ENCODE measurements at places on chromosomes 11 and 22.

DNA sequence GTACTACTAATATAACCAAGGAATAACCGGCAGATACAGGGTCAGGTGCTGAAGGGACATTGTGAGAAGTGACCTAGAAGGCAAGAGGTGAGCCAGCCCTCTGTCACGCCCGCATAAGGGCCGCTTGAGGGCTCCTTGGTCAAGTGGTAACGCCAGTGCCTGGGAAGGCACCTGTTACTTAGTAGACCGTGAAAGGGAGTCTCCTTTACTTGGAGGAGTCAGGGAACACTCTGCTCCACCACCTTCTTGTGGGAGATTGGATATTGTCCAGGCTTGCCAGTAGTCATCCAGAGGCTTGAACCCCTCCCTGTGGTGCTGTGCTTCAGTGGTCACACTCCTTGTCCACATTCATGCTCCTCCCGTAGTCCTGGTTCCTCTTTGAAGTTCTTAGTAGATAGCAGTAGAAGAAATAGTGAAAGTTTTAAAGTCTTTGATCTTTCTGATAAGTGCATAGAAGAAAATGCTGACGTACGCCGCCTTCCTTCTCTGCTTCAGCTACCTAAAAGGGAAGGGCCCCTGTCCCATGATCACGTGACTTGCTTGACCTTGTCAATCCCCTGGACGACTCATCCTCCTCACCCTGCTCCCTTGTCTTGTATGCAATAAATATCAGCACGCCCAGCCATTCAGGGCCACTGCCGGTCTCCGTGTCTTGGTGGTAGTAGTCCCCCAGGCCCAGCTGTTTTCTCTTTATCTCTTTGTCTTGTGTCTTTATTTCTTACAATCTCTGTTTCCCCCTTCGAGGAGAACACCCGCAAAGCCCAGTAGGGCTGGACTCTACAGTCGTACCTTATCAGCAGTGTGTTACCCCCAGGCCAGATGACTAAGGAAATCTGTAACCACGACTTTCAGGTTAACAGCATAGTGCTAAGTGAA lies 6.1 kb downstream of the NUP50 start:
- DNase-seq = no peak

DNA sequence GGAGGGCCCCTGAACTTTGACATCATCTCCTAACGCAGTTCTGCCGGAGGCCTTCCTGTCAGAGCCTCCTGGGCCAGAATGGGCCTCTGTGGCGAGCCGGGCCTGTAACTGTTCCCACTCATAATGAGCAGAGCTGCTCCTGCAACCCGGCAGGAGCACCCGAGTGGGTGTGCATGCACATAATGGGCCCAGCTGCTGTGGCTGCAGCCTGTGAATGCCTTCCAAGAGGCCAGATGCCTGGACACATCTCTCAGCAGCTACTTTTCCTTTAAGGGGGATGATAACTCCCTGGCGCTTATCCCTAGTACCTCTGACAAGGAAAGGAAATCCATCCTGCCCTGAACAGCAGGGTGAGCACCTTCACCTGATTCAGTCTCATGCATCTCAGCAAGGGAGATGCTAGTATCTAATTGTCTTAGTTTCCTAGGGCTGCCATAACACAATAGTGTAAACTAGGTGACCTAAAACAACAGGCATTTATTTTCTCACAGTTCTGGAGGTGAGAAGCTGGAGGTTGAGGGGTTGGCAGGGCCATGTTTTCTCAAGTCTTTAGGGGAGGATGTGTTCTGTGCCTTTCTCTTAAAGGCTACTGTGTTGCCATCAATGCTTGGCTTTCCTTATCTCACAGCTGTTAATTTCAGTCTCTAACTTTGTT lies 120.5 kb downstream of the TEAD1 start:
- DNase-seq = no peak

DNA sequence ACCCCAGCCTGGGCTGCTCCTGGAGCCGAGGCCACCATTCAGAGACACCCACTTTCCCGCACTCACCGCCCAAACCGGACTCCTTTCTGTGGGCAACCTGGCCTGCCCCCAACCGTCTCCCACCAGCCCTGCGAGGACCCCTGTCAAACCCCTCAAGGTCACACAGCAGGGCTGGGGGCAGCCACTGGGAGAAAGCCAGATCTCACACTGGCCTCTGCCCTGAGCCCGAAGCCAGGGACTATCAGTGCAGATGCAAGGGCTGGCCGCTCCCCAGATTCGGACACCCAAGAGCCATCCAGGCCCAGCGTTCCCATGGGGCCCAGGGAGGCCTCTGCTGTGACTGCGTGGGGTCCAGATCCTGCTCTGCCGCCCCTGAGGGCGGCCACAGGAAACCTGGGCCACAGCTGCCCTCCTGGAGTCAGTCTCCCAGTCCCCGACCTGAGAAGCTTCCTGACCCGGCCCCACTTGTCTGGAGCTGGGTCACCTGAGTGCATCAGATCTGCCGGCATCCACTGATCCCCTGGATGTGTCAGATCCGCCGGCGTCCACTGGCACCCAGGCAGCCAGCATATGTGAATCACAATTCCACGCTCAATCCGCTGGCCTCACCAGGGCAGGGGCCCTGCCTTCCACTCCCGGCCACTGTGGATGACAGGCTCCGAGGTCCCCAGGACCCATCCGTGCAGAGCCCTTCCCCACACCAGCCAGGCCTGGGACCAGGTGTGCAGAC lies 139.7 kb downstream of the BRD1 start:
- DNase-seq = no peak

GRCh38 chr22:28064920-28065319 lies 145.9 kb upstream of the PITPNB start:
- DNase-seq = no peak

- no peak for DNase-seq
These were observed 32.8 kb upstream of the LINC01488 start for GRCh38 chr11:69448471-69449284.

DNA sequence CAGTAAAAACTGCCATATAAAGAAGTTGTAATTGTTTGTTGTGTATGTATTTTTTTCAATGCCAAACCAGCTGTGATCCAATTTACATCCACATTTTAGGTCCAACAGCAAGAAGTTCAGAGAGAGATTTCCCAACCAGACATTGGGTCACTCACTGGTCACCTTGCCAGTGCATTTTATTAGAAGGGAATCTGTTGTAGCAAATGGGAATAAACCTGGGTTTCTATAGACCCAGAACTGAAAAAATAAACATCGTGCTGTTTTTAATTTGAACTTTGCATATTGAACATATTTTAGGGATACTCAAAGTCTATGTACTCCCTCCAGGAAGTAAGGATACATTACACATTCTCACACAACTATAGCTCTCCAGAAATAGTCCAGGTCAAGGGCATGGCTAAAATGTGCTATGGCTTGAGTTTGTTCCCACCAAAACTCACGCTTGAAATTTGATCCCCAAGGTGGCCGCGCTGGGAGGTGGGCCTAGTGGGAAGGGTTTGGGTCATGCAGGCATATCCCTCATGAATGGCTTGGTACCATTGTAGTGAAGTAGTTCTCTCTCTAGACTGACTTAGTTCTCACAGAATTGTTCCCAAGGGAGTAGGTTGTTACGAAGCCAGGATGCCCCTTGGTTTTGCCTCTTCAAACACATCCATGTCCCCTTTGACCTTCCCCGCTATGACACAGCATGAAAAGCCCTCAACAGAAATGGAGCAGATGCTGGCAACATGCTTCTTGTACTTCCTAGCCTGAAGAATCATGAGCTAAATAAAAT lies 90.9 kb downstream of the RRAS2 start:
- DNase-seq = no peak

DNA sequence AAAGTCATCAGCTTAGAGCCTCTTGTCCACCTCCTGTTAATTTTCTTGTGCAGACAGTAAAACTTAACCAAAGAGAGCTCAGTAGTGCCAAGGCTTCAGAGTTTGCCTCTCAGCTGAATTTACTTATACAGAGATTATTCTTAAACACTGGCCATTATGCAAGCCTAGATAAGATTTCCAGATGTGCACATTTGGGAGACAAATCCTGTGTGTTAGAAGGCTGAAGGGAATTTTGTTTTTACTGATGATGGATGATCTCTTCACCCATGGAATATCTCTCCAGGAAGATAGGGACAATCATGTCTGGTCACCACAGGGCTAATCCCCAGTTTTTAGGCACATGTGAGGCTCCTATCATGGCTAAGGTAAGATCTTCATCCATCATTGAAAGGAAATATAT lies 157.6 kb upstream of the FAT3 start:
- no peak for DNase-seq

- DNase-seq = no peak
These were observed 16.4 kb downstream of the CDKN1C start for GRCh38 chr11:2869134-2869526.

DNA sequence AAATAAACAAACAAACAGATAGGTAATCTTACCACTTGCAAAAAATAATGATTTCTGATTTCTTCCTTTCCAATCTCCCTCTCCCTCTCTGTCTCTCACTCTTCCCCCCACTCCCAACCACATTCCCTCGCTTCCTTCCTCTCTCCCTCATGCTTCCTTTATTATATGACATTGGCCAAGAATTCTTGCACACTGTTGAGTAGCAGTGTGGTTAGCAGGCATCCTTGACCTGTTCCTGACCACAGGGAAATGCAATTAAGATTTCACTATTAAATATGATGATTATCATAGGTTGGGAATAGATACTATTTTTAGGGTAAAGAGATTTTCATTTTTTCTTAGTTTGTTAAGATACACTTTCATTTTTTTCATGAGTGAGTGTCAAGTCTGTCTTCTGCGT lies 14.7 kb upstream of the PLAAT4 start:
- no peak for DNase-seq

GRCh38 chr11:61898247-61898582 lies 6.9 kb upstream of the FADS3 start:
- DNase-seq = no peak

- DNase-seq = no peak
These were observed 91.5 kb downstream of the RTL6 start for GRCh38 chr22:44406341-44407170.

DNA sequence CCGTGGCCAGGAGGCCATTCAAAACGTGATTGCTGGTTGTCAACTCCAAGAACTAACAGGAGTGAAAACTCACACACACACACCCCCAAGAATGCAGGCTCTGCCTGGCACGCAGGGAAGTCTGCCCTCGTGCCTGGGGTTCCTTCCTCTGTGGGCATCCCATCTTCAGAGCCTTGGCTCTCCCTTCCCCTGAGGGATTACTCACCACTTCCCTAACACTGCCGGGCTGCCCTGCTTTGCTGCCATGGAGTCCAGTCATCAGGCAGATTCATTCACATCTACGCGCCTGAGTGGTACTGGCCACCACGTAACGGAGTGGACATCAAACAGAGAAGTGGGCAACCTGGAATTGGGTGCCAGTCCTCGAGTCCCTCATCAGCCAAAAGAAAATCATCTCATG lies 120.7 kb upstream of the TMEM45B start:
- DNase-seq = no peak

- DNase-seq = no peak
These were observed 30.0 kb upstream of the MUC5B start for GRCh38 chr11:1192741-1193325.

GRCh38 chr11:22115470-22116029 lies 77.3 kb upstream of the ANO5 start:
- DNase-seq = no peak

- DNase-seq = no peak
These were observed 19.7 kb upstream of the MUC5AC start for GRCh38 chr11:1138097-1138496.

- no peak for DNase-seq
These were observed 1461.2 kb downstream of the TBC1D22A start for GRCh38 chr22:48223488-48224190.

DNA sequence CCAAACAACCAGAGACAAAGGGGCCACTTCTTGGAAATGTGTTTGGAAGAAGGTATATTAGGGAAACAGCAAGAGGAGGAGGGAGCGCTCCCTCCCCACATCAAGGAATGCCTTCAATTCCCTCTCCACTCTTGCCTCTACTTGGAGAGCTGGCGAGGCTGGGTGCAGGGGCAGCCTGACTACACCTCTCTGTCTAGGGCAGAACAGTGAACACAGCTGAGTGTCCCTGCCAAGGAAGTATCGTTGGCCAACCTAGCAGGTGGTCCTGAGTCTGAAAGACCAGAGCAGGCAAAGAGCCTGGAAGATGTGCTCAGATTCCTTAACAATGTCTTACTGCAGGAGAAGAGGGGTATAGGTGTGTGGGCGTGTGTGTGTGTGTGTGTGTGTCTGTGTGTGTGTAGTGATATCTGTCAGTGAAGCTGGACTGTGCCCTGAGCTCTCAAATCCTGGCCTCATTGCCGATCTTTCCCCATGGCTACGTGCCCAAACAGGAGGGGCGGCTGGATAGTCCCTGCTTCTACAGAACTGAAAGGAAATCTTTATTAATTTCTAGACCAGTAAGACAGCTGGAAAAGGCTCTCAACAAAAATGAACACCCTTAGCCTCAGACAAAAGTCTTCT lies 46.8 kb downstream of the PAMR1 start:
- DNase-seq = no peak

GRCh38 chr11:111819829-111820237 lies 51.5 kb downstream of the ALG9 start:
- DNase-seq = no peak
